C1 segment of cervical spinal cord (tissue), 14 donors: ENCODE measurements at places on chromosomes 5 and 9.
A peak's percentile ranks its signal among the peaks of the same experiment; 100 is the strongest.

- DNase-seq = no peak
These were observed 10.5 kb upstream of the SCGB3A1 start for GRCh38 chr5:180601591-180602480.

GRCh38 chr9:136808806-136809158, 1.0 kb downstream of the RABL6 start:
- DNase-seq = no peak

DNA sequence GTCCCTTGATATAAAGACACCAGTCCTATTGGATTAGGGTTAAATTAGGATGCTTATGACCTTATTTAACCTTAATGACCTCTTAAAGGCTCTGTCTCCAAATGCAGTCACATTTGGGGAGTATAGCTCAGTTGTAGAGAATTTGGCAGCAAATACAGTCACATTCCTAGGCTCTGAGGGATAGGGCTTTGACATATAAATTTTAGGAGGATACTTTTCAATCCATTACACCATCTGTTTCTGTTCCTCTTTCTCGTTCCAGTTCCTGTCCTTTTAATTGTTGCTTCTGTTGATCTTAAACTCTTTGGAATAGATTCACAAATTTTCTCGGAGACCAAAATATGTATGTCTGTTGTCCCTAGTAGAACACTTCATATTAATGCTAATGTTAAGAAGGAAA, 390.0 kb upstream of the PCSK5 start:
- no peak for DNase-seq

DNA sequence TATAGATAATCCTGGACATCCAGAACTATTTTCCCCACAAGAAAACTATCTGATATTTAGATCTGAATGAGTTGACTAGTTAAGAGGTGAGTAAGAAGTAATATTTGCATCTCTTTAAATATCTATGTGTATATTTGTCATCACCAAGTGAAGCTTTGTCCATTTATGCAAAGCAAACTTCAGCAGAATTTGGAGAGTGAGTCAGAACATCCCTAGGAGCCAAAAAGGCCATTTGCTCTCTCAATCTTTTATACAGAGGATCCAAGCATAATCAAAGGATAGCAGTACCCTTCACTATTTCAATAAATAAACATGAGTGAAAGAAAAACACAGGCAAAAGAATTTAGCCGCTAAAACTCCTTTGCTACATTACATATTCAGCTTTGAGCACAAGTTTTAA, 454.4 kb downstream of the NR2F1-AS1 start:
- DNase-seq = no peak

- no peak for DNase-seq
These were observed 8.9 kb downstream of the FBXW5 start for GRCh38 chr9:136935651-136936050.

- peak; percentile 48 for DNase-seq
These were observed 30.7 kb downstream of the EXOC3 start for GRCh38 chr5:473551-474192.

DNA sequence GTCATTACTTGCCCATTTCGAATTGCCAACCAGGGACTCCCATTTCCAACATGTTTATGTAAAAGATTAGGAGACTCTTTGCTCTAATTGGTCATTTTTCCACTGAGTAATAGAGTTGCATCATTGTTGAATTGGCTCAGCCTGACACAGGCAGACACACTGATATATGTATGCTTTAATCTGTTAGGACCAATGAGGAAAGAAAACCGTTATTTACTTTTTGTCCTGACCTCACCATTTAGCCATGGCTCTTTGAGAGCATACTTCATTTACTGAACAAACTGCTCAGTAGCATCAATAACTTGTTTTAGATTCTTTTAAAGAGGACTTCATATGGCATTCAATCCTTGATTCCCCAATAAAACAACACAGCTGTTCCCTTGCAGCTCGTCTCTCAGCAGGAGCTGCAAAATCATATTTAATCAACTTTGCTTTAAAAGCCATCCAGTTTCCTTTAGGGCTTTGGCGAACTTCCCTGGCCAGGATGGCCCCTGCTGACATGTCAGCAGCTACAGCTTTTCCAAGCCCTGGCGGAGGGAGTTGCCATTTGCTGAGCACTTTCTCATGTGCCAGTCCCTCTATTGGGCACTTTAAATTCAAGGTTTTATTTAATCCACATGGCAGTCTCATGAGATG, 251.5 kb upstream of the TNC start:
- no peak for DNase-seq

- no peak for DNase-seq
These were observed 128.3 kb downstream of the EFNA5 start for GRCh38 chr5:107542428-107542827.
